ENCODE measurements at places on chromosomes 13 and 19.

GRCh38 chr13:58597552-58597951, 966.0 kb downstream of the PCDH17 start:
- DNase-seq, result no peak

DNA sequence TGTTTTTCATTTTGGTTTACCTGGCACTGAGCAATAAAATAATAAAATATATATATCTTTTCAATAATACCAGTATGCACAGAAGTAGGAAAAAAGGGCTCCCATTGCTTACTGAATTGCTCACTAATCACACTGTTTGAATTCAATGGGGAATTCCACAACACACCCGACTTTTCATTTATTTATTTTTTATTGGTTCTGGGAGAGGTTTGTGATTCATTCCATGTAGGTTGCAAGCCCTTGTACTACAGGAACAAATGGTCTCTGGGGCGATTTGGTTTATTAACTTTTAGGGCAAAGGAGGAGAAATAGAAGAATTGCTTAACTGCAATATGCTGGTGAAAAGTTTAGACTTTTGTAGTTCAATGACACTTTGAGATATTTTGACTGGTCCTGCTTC, 207.4 kb downstream of the DCT start:
- DNase-seq, result no peak

GRCh38 chr19:18603255-18603957, 3.2 kb downstream of the CRLF1 start:
- DNase-seq, result peak; percentile 25

- DNase-seq, result no peak
Measured at GRCh38 chr13:112346173-112346898, 29.8 kb upstream of the SPACA7 start.

- no peak for DNase-seq
Measured at GRCh38 chr13:114177245-114178010, 1.6 kb upstream of the CFAP97D2 start.

DNA sequence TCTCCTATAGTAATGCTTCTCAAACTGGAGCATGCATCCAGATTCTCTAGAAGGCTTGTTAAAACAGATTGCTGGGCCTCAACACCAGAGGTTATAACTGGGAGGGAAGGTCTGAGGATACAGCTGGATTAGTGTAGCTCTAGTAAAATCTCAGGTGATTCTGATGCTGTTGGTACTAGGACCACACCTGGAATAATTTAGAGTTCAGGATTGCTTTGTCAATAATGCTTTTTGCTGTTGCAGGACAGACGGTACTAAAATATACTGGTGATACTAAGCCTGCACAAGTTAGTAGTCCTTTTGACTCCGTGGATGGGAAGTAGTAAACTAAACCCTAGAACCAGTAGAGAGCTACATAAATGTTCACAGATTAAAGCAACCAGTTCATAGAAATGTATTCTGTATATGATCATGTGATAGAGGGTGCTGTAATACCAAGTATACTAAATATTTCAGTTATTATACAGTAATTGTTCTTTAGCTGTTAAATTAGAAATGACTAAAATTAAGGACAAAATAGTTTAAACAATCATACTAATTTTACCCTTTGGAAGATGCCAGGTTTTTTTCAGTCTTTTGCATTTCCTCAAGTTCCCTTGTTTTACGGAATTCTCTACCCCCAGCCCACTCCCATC, 258.2 kb upstream of the STARD13 start:
- peak; percentile 14 for DNase-seq

DNA sequence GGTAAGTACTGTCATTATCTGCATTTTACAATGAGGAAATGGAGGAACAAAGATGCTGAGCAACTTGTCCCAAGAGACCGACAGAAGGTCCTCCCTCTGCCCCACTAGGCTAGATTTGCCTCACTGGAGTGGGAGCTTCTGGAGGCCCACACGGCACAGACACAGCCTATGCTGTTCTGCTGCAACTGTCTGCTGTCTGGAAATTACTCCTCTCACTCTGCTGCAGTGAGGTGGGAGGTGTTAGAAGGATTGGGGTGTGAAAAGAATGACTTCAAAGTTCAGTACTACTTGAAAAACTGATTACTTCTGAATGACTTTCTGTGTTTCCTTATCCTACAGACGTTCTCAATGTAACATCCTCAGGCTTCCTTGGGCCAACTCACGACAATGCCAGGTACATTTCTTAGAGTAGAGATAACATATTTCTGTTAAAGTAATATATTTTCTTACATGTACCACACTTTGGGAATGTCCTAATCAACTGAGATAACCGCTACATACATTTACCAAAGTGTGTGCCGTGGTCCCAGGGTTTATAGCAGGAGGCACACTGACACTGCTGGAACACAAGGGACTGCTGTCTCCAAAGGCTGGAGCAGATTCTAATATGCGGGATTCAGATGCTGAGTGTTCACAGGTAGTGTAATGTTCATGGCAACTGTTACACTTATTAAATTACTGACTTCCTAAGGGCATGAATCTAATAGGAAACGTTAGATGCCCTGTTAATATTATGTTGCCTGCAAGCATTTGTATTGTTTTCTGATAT, 53.5 kb upstream of the WASF3 start:
- no peak for DNase-seq

DNA sequence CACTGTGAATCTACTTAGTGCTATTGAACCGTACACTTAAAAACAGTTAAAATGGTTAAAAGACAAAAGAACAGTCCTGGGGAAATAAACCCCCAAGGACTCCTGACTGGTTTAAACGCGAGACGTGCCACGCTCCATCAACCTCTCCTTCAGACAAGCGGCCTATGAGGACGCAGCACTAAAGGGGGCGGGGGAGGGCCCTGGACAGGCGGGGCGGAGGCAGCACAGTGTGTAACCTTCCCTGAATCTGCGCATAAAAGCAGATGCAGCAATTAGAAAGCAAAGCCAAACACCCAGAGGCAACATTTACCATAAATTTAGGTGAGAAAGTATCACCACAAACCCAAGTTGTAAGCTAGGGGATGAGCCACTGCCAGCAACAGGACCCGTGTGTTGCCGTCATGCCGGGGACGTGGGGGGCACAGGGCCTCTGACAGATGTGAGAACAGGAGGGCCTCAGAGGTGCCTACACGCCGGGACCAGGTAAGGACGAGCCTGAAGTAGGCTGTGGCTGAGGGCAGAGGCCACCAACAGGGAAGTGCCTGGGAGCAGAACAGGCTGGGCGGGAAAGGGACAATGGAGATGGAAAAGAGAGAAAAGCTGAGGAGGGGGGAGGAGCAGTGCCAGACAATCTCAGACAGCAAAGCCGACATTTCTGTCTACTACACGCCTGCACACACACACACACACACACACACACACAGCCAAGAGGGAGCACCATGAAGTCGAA, 15.3 kb upstream of the ADPRHL1 start:
- DNase-seq, result no peak

DNA sequence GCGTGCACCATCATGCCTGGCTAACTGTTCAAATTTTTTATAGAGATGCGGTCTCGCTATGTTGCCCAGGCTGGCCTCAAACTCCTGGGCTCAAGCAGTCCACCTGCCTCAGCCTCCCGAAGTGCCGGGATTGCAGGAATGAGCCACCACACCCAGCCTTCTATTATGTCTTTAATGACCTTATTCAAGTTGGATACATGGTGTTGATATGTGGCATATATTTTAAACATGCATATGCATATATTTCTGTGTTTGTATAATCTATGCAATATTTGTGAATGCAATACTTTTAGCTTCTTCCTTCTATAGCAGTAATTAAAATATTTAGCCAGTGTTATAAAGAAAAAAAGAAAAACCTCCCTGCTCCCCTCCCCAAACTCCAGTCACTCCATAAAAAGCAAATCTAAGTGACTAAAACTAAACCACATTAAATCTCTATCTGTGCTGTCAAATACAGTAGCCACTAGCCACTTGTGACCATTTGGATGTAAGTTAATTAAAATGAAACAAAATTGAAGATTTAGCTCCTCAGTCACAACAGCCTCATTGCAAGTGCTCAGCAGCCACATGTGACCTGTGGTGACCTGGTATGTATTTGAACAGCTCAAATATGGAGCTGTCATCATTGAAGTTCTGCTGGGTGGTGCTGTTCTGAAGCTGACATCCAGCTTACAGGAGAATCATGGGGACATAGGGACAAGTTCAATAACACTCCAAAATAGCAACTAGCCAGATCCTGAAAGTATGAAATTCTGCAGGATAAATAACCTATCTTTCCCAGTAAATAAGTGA, 27.4 kb downstream of the FCGBP start:
- DNase-seq, result no peak

GRCh38 chr13:95508996-95509395, 43.5 kb upstream of the CLDN10 start:
- no peak for DNase-seq

Measured in fibroblast of pulmonary artery (primary cell).